Spinal cord (tissue), 10 donors: ENCODE measurements at places on chromosomes 2 and 18.

DNA sequence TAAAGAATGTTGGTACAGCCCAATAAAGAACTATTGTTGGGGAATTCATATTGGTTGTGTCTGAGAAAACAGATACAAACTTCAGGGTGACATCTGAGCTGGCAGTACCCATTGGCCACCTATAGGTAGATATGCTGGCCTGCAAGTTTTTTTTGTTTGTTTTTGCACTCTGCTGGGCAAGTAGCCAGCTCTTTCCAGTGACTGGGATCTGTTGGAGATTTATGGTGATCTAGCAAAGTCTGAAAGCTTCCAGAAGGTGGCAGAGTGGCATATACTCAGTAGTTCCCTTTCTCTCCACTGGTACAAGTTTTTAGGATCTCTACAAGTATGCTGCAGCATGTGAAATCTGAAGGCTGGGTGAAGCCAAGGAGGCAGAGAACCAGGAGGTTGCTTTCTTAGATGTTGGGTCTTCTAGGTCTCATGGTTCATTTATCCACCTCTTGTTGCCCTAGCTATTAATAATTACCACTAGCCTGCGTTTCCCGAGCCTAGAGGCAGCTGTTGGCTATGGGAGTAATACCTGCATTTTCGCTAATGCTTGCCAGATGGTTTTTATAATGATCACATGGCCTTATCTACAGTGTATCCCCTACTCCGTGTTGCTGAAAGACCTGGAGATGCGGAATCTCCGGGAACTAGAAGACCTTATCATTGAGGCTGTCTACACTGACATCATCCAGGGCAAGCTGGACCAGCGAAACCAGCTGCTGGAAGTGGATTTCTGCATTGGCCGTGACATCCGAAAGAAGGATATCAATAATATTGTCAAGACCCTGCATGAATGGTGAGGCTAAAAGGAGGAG is 9.5 kb downstream of the COPS7B start:
- H3K4me3 ChIP-seq = no peak overlapping the region
- H3K4me1 ChIP-seq = no peaks in the 10 kb centered on the region

GRCh38 chr2:79159030-79159429 is 523 bp downstream of the REG3A start:
- no peak overlapping the region for H3K4me3 ChIP-seq
- H3K4me1 ChIP-seq = no peaks in the 10 kb centered on the region
- no peaks in the 10 kb centered on the region for H3K36me3 ChIP-seq
- no peaks in the 10 kb centered on the region for H3K27me3 ChIP-seq
- H3K27ac ChIP-seq = no peak overlapping the region
- DNase-seq = no peak

GRCh38 chr2:71299507-71299906 is 32.1 kb upstream of the ZNF638 start:
- no peak overlapping the region for H3K4me3 ChIP-seq
- H3K27me3 ChIP-seq = no peaks in the 10 kb centered on the region
- H3K4me1 ChIP-seq = no peaks in the 10 kb centered on the region
- DNase-seq = peak; percentile 79
- H3K36me3 ChIP-seq = no peaks in the 10 kb centered on the region

GRCh38 chr2:241788572-241788971 is 11.9 kb downstream of the GAL3ST2 start:
- H3K27ac ChIP-seq = no peak overlapping the region
- H3K36me3 ChIP-seq = no peaks in the 10 kb centered on the region
- H3K4me1 ChIP-seq = no peaks in the 10 kb centered on the region
- no peak for DNase-seq

DNA sequence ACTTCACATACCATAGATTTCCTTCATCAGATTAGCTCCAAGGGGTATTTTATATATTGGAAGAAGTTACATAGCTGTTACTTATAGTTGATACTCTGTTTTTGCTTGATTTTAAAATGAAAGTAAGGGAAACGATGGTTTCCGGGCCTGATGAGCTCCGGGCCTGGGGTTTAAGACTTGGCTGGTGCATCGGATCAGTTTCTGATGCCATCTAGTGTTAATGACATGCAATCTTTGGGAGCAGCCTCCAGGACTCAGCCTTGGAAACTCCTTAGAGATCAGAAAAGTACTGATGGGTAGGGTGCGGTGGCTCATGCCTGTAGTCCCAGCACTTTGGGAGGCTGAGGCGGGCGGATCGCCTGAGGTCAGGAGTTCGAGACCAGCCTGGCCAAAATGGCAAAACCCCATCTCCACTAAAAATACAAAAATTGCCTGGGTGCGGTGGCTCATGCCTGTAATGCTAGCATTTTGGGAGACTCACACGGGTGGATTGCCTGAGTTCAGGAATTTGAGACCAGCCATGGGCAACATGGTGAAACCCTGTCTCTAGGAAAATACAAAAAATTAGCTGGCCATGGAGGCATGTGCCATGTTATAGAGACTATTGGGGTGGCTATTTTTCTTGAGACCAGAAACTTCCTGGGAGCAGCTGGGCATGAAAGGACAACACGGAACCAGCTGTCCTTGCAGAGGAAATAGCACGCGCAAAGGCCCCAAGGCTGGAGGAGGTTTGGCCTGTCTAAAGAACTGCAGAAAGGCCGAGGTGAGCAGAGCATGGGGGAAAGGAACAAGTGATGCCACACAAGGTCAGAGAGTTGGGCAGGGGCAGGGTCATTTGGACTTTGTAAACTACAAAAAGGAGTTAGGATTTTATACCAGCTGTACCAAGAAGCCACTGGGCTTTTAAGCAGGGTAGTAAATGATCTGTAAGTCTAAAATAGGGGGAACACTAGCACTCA is 46.9 kb upstream of the CNOT11 start:
- no peaks in the 10 kb centered on the region for H3K36me3 ChIP-seq
- no peak overlapping the region for H3K4me3 ChIP-seq
- H3K27me3 ChIP-seq = no peaks in the 10 kb centered on the region
- H3K4me1 ChIP-seq = peaks cover 6% of the 10 kb centered on the region
- DNase-seq = peak; percentile 48
- no peak overlapping the region for H3K27ac ChIP-seq

- H3K4me3 ChIP-seq = no peak overlapping the region
- DNase-seq = no peak
- H3K27ac ChIP-seq = no peak overlapping the region
- H3K4me1 ChIP-seq = no peaks in the 10 kb centered on the region
- no peaks in the 10 kb centered on the region for H3K36me3 ChIP-seq
Observed at GRCh38 chr2:166665991-166666940, 172.2 kb upstream of the SCN7A start.

DNA sequence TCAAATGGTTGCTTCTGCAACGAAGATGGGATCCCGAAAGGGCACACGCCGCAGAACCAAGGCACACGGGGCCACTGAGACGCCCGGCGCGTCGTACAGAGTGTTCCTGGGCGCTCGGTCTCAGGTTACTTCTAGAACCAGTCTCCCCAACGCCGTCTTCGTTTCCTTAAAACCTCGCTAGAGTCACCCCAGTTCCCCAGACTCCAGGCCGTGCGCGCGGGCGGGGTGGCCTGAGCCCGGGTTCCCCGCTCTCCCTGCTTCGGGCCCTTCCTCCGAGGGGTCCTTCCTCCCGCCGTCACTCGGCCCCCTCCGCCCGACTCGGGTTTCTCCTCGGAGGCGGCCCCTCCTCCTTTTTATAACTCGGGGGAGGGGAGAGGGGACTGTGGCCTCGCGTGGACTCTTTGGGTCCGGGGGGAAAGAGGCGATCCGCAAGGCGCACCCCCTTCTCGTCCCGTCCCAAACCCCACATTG is 774 bp upstream of the FZD7 start:
- no peak for DNase-seq
- H3K27me3 ChIP-seq = peaks cover 55% of the 10 kb centered on the region
- peaks cover 35% of the 10 kb centered on the region for H3K4me1 ChIP-seq
- peaks cover 4% of the 10 kb centered on the region for H3K36me3 ChIP-seq

DNA sequence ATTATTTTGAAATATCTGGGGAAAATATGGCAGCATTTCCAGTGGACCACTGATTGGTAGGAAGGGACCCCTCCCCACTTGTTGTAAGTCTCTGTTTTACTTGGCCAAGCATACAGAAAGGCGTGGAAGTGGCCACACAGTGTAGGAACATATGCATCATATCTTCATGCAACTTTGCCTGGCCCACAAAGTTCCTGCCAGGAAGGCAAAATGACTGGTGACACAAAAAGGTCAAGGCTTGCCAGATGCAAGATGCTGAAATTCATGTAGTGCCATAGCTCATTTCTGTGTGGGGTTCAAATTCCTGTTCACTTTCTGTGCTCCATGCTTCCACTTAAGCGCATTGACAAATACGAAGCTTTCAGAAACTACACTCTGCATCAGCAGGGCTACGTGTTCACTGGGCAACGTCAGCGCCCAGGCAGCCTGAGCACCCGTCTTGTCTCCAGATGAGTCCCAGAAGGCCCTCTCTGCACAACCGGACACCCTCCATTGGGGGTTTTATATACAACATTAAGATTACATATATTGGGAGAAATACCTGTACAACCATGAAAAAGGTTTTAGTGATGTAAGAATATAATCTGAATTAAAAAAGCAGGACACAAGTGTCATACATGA is 3.6 kb downstream of the DYNC2LI1 start:
- H3K4me3 ChIP-seq = no peak overlapping the region
- H3K36me3 ChIP-seq = peaks cover 5% of the 10 kb centered on the region
- H3K4me1 ChIP-seq = no peaks in the 10 kb centered on the region
- H3K27ac ChIP-seq = no peak overlapping the region

DNA sequence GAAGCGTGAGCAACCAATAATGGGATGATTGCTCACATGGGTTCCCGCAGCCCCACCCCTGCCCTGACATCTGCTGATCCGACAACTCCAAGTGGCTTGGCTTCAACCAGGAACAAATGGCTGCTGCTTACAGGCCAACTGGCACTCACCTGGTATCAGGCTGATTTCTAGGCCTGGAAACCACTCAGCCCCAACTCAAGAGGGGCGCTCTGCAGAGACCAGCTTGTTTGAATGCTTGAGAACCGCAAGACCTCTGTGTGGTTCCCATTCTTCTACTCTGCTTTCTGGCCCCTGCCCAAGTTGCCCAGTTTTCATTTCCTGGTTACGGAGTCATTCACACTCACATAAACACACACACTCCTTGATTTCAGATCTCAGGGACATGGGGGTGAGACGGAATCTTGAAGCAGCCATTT is 52.0 kb downstream of the TNP1 start:
- H3K4me1 ChIP-seq = peaks cover 9% of the 10 kb centered on the region
- H3K27me3 ChIP-seq = no peaks in the 10 kb centered on the region
- no peak overlapping the region for H3K27ac ChIP-seq
- H3K4me3 ChIP-seq = no peak overlapping the region

DNA sequence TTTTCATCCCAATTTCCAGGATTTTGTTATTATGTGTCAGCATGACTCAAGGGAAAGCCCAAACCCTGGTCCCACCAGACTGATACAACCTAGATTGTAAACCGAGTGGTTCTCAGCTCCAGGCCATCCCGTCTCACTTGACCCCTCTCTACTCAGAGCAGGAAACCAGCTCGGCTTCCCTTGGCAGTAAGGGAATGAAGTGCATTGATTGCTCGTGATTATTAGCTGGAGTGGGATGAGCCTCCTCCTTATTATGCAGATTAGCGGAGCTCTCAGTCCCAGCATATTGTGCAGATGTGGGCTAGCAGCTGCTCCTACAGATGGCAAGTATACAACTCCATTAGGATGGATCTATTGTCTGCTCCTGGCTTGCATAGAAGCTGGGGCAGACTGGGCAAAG is 167.6 kb downstream of the LNPK start:
- no peak for DNase-seq
- H3K36me3 ChIP-seq = no peaks in the 10 kb centered on the region
- no peak overlapping the region for H3K27ac ChIP-seq
- peaks cover 4% of the 10 kb centered on the region for H3K27me3 ChIP-seq
- H3K4me3 ChIP-seq = no peak overlapping the region

DNA sequence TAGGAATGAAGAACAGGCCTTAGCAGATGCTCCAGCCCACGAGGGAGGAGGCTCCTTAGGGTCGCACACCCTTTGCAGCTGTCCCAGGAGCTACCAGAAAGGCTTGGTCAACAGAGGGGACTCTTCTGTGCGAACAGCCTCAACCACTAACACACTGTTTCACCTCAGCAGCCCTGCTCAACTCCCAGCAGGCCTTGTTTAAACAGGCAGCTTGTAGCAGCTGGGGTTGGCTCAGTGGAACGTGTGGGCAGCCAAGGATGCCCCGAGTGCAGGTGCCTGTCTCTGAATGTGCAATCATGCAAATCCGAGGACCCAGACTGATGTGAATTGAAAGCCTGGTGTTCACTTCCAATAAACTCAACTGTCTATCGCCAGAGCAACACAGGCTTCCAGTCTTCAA is 88.7 kb upstream of the CXCR4 start:
- peaks cover 5% of the 10 kb centered on the region for H3K4me1 ChIP-seq
- H3K27ac ChIP-seq = no peak overlapping the region
- no peak overlapping the region for H3K4me3 ChIP-seq
- no peaks in the 10 kb centered on the region for H3K36me3 ChIP-seq

GRCh38 chr2:198488964-198489363 is 684.6 kb downstream of the PLCL1 start:
- H3K4me1 ChIP-seq = no peaks in the 10 kb centered on the region
- no peak for DNase-seq
- no peak overlapping the region for H3K27ac ChIP-seq
- H3K27me3 ChIP-seq = no peaks in the 10 kb centered on the region
- H3K4me3 ChIP-seq = no peak overlapping the region

- H3K27me3 ChIP-seq = no peaks in the 10 kb centered on the region
- no peaks in the 10 kb centered on the region for H3K36me3 ChIP-seq
- peaks cover 14% of the 10 kb centered on the region for H3K4me1 ChIP-seq
- no peak overlapping the region for H3K4me3 ChIP-seq
- H3K27ac ChIP-seq = no peak overlapping the region
- DNase-seq = no peak
Observed at GRCh38 chr2:20191714-20192569, 33.0 kb downstream of the SDC1 start.

- no peaks in the 10 kb centered on the region for H3K27me3 ChIP-seq
- no peak overlapping the region for H3K27ac ChIP-seq
- no peak overlapping the region for H3K4me3 ChIP-seq
- no peaks in the 10 kb centered on the region for H3K4me1 ChIP-seq
Observed at GRCh38 chr2:124536591-124536990, 511.5 kb downstream of the CNTNAP5 start.

GRCh38 chr2:142621287-142621686 is 256.2 kb upstream of the KYNU start:
- no peak for DNase-seq
- no peak overlapping the region for H3K27ac ChIP-seq
- no peak overlapping the region for H3K4me3 ChIP-seq
- H3K27me3 ChIP-seq = no peaks in the 10 kb centered on the region
- no peaks in the 10 kb centered on the region for H3K4me1 ChIP-seq
- H3K36me3 ChIP-seq = no peaks in the 10 kb centered on the region

- no peak overlapping the region for H3K27ac ChIP-seq
- H3K4me3 ChIP-seq = no peak overlapping the region
- H3K27me3 ChIP-seq = no peaks in the 10 kb centered on the region
Observed at GRCh38 chr2:28649481-28650265, 102.0 kb upstream of the PPP1CB start.
